ENCODE measurements at places on chromosomes 2 and 18.

- DNase-seq, result no peak
Measured at GRCh38 chr18:51651761-51652160, 454.3 kb upstream of the MEX3C start.

DNA sequence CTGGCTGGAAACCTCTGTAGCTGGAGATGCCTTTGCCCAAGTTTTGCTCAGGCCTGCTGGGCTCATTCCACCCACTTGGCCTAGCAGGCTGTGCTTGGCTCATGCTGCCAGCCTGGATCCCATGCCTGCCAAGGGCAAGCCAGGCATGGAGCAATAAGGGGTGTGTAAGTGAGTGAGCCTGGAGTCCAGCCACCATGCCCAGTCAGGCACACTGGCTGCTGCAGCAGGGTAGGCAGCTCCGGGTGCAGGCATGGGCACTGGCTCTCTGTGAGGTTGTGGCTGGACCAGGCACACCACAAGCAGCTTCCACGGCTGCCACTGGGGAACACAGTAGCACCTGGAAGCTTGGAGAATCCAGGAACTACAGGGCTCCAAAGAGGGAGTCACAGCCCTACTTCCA lies 147.7 kb upstream of the HS6ST1 start:
- DNase-seq, result no peak

DNA sequence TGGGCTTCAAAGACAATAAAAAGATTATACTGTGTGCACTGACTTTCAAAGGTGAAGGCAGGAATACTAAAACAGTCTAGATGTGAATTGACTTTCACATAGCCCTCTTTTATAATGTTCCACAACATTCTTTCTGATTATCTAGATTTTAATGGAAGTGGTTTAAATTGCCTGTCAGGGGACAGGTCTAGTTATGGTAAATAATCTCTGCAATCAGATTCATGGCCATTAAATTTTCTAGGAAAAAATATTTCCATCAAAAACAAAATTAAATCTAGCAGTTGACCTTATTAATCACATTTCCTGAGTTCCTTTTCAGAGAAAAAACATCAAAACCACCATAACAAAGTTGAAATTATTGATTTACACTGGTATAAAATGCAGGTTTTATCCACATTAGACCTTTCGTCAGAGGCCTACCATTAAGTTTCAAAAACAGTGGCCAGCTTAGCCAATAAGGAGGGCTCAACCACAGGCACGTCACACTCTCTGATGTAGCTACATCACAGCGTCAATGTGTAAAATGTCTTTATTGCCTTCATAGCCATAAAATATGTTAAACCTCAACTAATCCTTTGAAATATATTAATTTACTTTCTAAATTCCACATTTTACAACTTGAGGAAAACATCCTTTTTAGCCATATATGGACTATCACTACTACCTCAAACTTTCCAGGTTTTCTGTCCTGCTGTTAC lies 79.4 kb downstream of the NOL10 start:
- DNase-seq, result no peak

GRCh38 chr18:68441241-68441640 lies 273.7 kb downstream of the TMX3 start:
- DNase-seq, result no peak

DNA sequence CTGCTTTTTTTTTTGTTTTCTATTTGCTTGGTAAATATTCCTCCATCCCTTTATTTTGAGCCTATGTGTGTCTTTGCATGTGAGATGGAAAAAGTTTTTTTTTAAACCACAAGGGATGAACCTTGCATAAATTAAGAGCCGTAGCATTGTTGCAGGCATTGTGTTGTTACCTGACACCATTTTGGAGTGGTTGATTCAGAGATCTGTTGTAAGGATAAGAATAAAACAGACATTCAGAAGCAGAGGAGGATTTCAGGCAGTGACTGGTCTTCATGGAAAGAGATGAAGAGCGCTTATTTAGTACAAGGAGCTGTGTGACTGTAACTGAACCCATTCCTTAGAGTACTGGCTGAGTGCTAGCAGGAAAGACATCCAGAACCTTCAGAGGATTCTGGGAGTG lies 101.2 kb downstream of the LTBP1 start:
- no peak for DNase-seq

- no peak for DNase-seq
Measured at GRCh38 chr2:134669731-134670669, 48.8 kb downstream of the TMEM163 start.

DNA sequence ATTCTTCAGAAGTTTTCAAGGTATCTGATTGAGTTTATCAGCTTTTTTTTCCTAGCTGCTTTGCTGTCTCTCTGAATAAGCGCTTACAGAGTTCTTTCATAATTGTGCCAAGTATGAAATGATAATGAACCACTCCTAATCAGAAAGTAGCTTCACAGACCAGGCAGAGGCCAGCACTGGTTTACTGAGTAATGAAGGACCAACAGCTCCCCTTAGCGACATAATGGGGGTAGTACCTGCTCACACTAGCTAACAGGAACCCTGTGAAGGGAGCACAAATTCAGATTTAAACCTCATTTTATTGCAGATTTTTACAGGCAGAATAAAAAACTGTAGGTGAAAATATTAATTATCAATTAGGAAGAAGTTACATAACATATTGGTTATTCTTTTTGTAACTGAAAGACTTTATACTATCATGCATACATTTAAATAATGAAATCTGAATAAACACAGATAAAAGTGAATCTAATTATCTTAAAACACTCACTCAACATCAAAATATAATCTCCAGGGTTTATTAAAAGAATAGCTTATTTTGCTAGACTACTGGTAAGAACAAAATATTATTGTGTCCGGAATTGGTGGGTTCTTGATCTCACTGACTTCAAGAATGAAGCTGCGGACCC lies 53.7 kb upstream of the LRRC30 start:
- DNase-seq, result peak; percentile 67

DNA sequence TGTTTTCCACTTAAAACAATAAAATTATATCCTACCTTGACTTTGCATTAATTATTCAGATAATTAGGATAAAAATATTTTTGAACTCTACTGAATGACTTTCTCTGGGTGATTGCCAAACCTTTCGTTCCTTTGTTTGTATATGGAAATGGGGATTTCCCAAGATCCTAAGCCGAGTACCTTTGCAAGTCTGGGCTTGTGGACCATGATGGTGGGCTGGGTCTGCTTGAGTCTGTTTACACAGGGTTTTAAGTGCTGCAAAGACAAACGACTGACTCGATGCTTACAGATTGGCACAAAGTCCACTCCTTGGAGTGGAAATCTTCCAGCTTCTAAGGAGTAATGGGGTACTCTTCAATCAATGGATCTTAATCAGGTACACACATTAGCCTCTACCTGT lies 659.5 kb downstream of the TSN start:
- DNase-seq, result no peak

- no peak for DNase-seq
Measured at GRCh38 chr2:144690771-144691170, 170.9 kb upstream of the ZEB2 start.

DNA sequence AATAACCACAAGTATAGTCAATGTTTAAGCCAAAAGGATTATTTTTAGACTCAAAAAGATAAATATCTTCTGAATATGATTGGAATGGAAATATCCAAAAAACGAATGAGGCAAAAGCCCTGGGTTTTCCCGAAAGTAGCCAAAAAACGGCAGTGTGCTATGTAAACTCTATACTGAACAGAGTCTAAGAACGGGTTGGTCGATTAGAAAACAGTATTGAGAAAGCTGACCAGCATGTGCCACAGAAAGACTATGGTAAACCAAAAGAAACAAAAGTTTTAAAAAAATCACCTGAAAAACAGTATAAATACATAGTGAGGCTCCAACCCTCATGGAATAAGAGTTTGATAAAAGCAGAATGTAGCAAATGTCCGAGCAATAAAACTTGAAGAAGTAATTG lies 92.0 kb upstream of the DLGAP1 start:
- DNase-seq, result no peak

DNA sequence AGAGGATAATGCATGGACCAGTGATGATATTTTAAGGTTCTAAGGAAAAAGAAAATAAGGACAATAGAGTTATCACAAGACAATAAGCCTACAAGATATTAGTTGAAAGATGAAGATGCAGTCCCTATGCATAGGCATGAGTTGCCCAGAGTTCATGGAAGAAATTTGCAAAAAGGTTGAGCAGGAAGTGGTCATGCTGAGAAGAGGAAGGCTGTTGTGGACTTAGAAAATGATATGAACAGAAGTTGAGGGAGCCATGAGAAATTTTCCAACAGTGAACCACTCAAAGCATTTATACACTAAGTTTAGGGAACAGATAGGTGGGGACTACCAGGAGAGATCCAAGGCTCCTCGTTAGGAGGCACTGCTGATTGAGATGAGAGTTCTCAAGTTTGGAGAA lies 3.5 kb downstream of the OSBPL6 start:
- no peak for DNase-seq

DNA sequence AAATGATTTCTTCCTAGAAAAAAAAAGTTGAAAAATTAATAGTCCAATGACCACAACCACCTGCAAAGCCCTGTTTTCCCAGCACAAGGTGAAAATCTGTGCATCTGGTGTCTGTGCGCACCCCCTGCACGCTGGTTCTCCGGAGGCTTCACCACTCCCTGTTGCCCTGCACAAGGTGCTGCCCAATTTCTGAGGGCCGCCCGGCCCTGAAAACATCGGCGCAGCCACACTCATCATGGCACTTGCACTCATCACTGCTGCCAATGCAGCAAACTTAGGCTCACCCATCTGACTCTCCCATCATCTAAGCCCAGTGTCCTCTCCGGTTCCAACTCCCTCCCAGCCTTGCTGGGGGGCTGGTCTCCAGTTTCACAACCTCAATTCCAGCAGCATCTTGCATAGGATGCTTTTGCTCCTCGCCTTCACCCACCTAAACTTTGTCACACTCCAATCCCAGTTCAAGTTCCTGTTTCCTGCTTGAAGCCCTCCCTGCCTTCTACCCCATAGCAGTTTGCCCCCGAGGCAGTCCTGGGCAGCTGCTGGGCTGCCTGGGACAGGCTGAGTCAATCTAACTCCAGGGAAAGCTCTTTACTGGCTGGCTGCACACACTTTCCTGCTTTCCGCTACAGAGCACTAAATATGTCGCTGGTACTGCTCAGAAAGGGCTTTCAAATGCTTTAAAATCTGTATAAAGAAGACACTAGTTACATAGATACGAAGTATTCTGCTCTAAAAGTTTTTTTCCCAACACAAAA lies 522.5 kb upstream of the ID2 start:
- no peak for DNase-seq

GRCh38 chr2:223008162-223008561 lies 43.8 kb upstream of the KCNE4 start:
- no peak for DNase-seq

DNA sequence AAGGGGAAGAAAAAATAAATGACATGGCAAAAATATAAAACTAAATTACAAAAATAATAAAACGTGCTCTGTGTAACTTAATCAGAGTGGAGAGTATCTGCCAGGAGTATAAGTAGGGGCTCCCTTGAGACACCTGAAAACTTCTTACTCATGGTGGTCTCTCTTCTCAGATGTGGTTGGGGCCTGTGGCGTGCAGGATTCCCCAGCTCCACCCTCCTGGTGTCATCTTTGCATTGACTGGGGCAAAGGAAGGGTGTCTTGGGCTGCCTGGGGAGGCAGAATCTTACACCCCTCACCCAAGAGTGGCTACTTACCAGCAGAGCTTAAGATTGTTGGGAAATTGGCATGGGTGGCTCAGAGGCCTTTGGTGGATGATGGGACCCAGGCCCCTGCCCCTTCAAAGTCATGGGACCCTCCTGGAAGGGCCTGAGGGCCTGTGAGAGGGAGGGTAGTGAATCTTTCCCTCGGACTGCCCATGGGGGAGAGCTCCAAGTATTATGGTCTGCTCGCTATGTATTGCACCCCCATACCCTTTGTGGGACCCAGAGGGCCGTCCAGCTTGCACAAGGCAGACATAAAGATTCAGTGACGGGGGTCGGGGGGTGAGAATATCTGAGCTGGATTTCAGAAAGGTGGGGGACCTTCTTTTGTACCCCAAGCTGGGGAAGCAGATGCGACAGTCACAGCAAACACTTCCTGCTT lies 6.9 kb upstream of the TRAF3IP1 start:
- no peak for DNase-seq

DNA sequence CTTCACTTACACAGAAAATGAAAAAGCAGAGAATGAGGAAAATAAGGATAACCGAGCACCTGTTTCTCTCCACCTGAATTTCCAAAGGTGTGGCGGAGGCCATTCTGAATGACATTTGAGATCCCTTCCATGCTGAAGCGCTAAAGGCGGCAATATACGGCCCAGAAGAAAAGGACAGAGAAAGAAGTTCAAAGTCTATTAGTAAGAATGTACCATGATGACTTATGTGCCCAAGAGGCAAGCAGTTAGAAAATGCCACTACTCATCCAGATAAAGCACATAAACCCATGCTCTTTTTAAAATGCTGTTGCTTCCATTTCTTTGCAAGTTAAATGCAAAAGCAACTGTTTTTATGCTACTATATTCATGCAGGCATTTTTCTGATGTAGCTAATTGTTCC lies 37.2 kb downstream of the FEZ2 start:
- DNase-seq, result no peak
